Stimulated activated CD4-positive, alpha-beta T cell treated with anti-CD3 and anti-CD28 coated beads, Interleukin-1b, Interleukin-23, amount 100 ng/mL, for 1 hour (primary cell): ENCODE measurements at places on chromosomes 12 and 14.

GRCh38 chr14:90714811-90715210 is 101.4 kb downstream of the TTC7B start:
- no peak for DNase-seq

- no peak for DNase-seq
These were observed 9.9 kb downstream of the OAS2 start for GRCh38 chr12:112988224-112988623.

- no peak for DNase-seq
These were observed 17.8 kb downstream of the CCDC85C start for GRCh38 chr14:99586054-99586760.

- peak; percentile 14 for DNase-seq
These were observed 8.0 kb downstream of the SCNN1A start for GRCh38 chr12:6367065-6367968.

- no peak for DNase-seq
These were observed 43.6 kb downstream of the NOC4L start for GRCh38 chr12:132187646-132188450.

- no peak for DNase-seq
These were observed 42.8 kb downstream of the GNS start for GRCh38 chr12:64716371-64716770.

DNA sequence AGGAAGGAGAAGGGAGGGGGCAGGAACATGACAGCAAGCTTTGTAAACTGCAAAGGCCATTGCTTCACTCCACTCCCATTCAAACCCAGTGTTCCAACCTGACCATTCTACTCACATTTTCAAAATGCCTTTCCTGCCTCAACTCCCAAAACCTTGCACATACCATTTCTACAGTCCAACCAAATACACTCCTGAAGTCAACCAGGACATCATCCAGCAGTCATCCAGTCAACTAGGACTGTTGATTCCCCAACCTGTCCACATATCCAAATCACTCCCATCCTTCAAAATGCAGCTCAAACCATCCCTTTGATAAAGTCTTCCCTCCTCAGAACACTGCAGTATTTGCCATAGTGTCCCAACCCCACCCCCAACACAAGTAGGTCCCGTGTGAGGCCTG is 2.9 kb downstream of the SMUG1 start:
- no peak for DNase-seq
